Midbrain (tissue), 1 donor: ENCODE measurements at places on chromosomes 3 and 15.

DNA sequence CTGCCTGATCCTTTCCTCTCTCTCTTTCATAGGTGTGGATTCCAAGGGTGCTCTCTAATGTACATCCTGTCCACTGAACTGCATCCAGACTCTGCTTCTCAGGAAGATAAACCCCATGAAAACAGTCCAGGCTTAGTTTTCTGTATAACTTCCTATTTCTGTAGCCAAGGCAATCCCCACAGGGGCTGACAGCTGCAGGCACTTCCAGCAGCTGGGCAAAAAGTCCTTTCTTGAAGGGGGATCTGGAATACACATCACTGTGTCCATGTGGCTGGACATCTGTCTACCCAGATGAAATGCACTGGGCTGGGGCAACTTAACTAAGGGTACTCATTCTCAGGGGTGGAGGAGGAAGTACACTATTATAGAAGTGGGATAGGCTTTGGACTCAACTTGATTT is 72.2 kb downstream of the NR1D2 start:
- no peak for DNase-seq

DNA sequence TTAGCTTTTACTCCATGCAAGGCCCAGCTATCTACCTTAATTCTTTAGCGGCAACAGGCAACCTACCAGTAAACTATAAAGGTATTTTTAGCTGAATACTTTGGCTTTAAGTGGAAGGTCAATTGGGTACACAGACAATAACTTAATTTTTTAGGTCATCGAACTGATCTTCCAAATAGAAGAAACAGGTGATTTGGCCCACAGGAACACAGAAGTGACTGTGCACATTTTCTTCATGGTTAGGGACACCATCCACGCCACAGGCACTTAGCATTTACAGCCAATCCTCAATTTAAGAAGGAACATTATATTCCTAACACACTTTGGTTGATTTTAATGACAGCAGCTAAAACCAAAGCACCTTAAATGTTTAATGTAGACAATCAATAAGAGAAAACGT is 1.9 kb downstream of the ARPP19 start:
- DNase-seq, result no peak

DNA sequence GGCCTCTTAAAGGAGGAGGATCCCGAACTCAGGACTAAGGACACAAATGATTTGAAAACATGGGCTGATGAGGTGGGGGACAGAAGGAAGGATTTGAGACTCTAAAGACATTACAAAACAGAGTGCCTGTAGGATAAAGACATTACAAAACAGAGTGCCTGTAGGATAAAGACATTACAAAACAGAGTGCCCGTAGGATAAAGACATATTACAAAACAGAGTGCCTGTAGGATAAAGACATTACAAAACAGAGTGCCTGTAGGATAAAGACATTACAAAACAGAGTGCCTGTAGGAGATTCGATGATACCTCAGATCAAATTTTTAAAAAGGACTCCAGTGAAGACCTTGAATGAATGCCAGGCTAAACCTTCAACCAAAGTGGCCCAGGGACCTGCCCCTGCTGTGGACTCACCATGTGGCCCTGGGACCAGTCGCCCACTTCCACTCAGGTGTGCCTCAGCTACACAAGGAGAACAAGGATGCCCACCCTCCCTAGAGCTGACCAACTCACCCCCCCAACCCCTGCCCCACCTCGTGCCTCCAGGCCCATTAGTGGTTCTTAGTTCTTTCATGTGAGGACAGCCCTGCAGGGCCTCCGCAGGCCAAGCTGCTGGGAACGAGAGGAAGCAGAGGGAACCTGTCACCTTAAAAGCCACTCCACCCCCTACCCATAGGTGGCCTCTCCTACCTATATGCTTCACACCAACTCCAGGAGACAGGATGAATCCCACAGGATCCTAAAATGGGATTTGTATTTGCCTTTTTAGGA is 59.8 kb downstream of the SH3BP5 start:
- DNase-seq, result no peak

DNA sequence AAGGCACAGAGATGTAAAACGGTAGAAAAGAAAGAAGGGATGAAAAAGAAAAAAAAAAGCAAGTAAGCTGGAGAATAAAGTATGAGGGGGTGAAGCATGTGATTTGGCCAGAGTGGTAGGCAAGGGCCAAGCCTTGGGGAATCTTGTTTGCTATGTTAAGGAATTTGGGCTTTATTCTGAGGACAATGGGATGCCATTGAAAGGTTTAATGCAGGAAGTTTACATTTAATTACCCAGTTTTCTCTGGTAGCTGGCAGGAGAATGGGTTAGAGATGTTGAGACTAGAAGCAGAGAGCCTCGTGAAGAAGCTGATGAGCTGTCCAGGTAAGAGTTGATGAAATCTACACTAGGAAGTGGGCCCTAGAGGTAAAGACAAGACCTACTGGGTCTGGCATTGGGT is 455.9 kb downstream of the PDCD6IP start:
- DNase-seq, result no peak

DNA sequence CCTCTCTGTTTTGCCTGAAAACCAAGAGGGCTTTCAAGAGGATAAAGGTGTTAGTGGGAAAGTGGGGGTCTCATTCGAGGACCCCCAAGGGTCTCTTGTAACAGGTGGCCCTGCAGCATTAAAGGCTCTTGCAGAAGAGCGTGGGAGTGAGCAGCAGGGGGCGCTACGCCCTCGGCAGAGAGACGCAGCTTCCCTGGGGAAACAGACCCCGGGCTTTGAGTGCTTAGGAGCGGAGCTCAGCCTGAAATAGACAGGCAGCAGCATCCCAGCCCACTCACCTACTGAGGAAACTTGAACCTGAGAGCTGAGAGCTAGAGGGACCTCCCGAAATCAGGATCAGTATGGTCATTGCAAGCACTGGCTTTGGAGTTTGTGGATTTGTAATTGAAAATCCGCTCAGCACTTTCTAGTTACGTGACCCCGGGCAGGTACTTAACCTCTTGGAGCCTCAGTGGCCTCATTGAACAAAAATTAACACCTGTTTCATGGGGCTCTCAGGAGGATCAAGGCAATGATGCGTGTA is 25.7 kb downstream of the RPLP1 start:
- DNase-seq, result peak; percentile 59

DNA sequence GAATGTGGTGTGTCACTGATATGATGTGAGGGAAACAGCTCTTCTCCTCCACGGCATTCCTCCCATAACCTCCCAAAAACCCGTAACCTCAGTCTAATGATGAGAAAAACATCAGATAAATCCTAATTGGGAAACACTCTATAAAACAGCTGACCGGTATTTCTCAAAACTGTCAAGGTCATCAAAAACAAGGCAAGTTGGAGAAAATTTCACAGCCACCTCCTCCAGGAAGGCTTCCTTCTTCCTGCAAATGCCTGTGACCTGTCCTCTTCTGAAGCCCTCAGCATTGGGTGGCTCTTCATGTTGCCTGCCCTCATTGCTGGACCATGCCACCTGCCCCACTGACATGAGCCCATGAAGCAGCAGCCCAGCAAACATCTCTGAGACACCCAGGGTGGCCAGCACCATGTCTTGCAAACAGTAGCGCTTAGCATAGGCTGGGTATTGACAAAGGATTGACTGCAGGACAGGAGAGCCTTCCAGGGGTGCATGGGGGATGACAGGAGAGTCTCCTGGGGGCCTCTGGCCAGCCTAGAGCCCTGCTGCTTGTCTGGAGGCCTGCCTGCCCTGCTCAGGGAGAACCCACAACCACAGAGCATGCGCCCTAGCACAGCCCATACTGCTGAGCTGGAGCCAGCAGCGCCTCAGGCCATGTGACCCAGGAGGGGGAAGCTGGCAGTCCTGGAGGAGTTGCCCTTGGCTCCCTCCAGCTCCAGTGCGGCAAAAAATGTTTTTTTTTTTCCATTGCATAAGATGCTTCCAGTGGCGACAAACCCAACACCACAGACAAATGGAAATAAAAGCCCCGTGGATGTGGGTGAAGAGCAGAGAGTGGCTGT is 49.7 kb downstream of the XXYLT1 start:
- DNase-seq, result peak; percentile 31

DNA sequence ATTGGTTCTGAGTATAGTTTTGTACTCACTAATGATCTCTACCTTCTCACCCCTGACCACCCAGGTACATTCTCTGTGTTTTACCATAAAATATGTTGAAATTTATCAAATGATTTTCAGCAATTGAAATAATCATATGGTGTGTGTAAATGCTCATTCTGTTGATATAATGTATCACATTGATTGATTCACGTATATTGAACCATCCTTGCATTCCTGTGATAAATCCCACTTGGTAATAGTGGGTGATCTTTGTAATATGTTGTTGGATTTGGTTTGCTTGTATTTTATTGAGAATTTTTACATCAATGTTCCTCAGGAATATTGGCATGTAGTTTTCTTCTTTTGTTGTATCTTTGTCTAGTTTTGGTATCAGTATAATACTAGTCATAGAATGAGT is 1497.6 kb downstream of the OTOL1 start:
- no peak for DNase-seq

DNA sequence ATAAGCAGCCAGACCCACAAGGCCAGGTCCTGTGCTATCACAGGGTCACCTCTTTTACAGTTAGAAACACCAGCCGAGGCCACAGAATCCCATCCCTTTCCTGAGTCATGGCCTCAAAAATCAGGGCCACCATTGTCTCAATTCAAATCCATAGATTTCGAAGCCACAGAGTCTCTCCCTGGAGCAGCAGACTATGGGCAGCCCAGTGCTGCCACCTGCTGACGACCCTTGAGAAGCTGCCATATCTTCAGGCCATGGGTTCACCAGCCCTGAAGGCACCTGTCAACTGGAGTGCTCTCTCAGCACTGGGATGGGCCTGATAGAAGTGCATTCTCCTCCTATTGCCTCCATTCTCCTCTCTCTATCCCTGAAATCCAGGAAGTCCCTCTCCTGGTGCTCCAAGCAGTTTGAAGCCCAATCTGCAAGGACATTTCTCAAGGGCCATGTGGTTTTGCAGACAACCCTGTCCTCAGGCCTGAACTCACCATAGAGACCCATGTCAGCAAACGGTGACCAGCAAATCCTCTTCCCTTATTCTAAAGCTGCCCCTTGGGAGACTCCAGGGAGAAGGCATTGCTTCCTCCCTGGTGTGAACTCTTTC is 39.6 kb downstream of the TGM4 start:
- DNase-seq, result peak; percentile 61

DNA sequence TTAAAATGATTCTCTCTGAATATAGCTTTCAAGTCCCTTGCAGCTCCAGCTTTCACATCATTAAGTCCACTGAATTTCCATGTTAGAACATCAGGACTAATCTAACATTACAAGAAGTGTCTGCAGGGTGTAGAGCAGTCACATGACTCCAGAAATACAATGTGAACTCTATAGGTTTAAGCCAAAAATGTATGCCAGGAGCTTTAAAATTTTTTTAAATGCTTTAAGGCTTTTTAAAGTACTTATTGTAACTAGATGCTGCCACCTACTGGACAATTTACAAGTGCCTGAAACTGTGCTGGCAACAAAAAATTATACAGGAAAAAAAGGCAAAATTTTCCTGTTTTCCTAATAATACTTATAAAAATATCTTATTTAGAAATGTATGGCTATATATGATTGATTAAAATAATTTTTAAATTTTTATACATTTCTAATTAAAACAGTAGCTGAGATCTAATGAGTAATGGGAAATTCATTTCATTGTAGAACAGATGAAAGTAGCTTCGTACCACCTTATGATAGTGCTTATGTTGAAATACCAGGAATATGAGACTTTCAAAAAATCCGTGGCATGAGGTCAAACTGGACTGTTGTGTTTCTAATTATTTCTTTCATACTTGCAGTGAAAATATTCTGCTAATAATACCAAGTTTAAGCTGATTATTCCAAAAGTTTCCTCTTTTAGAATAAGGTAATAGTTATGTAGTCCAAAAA is 25.7 kb downstream of the FSIP1 start:
- DNase-seq, result peak; percentile 41

- DNase-seq, result no peak
Measured at GRCh38 chr3:132047209-132047608, 12.4 kb upstream of the CPNE4 start.

DNA sequence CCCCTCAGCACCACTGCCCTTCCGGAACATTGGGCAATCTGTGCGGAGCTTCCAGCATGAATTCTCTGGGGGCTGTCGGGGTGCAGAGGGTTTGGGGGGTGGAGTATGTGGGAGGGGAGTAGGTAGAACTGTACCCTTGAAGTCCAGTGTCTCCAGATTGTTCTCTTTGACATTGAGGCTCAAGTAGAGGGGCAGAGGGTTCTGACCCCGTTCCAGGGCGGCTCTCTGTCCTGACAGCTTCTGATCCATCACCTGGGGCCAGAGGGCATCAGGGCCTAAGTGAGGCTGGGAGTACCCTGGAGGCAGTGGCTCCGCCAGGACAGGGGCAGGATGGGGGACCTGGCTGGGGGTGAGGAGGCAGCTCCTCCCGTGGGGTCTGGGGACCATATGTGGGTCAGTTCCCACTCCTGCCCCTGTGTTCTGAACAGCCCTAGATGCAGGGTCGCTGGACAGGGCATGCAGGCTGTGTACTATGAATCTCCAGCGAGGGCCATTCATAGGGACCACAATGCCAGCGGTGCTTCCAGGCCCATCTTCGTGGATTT is 22.1 kb downstream of the PLA2G4D start:
- no peak for DNase-seq

- no peak for DNase-seq
Measured at GRCh38 chr3:187713504-187713903, 11.1 kb upstream of the RTP2 start.
